PC-9 (cell line): ENCODE measurements at places on chromosomes 7 and 10. TPM values are rescaled to one million over a fixed set of nuclear protein-coding genes. Genes with fewer than 3 reads are reported as not detected.

- no peak for DNase-seq
Observed at GRCh38 chr10:106557053-106557452, 607.5 kb downstream of the SORCS1 start.

GRCh38 chr10:11823989-11824346, 812 bp downstream of the PROSER2 start:
- no peak for DNase-seq

DNA sequence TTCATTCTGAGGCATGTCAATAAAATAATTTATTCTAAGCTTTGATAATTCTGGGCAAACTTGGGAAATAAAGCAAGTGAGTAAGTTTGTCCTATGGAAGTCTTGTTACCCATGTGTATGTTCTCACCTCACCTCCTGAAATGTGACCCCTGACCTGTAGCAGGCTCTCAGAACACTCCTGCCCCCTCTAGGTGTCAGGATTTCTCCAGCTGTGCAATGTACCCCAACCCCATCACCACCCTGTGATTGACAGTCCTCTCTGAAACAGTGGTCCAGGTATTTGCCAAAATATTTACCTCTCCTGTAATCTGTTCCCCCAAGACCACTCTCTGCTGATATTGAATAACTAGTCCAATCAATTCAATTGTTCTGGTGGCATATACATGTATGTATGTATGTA, 122.6 kb upstream of the PTER start:
- no peak for DNase-seq

The INSYN2A gene
- not detected in 2 replicates for total RNA-seq

DNA sequence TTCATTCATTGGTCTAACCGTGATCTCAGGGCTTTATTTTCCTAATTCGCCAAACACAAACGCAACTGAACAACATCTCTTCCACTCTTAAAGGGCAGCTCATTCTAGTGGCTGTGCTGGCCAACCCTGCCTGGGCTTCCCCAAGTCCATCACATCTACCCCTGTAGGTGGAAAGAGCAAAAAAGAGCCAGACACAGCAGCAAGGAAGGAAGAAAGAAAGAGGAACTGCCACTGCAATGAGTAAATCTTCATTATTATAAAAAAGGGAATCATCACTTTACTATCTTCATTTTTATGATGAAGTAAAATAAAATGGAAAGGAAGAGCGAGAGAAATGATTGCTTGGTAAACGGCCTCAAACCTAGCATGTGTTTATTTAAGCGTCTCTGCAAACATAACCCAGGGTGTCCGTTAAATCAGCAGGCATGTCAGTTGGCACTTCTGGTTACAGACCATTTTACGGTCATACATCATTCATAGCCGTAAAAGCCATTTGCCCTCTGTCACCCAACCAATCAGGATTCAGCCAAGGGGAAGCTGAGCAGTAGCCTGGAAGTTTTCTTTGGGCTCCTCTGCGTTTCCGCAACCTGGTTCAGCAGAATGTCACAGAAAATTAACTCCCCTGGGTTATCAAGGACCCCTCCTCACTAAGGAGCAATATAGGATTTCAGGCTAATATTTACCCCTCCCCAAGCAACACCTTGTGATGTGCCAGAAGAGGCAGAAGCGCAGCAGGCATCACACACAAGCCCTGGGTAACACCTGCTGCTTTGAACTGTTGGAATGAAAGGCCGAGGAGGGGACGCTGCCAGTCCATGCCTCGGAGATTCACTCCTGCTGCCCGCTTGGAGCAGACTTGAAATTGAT, 234.0 kb downstream of the SNX10 start:
- no peak for DNase-seq

GRCh38 chr7:127955051-127955531, 76.1 kb downstream of the LRRC4 start:
- DNase-seq: no peak

GRCh38 chr7:26657206-26657641, 207.2 kb downstream of the SKAP2 start:
- DNase-seq: no peak

GRCh38 chr7:38502289-38502688, 128.9 kb downstream of the AMPH start:
- no peak for DNase-seq

The ZNF248 gene
- 10.7 and 15.1 TPM in 2 replicates for total RNA-seq

DNA sequence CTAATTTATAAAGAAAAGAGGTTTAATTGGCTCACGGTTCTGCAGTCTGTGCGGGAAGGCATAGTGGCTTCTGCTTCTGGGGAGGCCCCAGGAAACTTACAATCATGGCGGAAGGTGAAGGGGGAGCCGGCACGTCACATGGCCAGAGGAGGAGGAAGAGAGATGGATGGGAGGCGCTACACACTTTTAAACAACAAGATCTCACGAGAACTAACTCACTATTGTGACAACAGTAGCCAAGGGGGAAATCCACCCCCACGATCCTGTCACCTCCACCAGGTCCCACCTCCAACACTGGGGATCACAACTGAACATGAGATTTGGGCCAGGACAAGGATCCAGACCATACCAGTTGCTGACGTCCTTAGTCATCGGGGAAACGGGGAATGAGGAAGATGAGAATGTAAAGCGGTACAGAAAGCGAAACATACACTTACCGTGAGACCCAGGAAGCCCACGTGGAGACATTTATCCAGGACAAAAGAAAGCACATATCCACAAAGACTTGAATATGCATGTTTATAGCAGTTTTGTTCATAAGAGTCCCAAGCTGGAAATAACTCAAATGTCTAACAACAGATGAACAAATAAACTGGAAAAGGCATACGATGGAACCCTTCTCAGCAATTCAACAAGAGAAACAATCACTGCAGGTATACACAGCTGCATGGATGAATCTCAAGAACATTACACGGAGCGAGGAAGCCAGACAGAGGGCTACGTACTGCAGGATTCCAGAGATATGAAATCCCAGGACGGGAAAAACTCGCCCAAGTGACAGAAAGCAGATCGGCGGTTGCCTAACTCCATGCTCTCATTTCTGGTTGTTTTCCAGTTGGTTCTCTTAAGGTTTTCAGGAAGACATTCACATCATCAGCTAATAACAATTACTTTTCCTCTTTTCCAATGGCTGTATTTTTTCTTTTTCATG, 26.2 kb upstream of the INPP5A start:
- DNase-seq: no peak

DNA sequence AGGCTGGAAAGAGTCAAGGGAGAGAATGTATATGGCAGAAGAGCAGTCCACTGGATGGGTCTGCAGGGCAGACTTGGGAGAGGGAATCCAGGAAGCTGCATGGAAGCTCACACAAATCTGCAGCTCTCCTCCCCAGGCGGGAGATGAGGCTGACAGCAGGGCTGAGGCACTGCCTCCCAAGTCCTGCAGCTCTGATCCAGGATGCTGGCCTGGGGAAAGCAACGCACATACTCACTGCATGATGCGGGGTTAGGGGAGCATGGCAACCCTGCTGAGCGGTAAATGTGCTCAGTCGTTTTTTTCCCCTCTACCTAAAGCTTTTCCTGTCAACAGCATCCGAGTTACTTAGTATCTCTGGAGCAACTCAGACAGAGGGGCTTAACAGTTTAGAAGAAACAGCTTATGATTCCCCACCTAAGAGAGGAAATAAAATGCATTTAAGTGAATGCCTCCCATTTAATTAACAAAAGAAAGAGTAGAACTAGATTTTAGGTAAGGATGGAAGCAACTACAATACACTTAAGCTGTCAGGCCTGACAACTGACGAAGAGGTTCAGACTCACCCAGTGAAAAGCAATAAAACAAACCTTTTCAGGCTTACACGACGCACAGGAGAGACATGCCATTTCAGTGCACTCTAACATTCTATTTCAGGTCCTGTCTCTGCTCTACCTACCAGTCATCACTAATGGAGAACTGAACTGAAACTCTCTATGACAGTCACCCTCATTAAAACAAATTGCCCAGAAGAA, 37.0 kb downstream of the CHCHD3 start:
- DNase-seq: no peak

DNA sequence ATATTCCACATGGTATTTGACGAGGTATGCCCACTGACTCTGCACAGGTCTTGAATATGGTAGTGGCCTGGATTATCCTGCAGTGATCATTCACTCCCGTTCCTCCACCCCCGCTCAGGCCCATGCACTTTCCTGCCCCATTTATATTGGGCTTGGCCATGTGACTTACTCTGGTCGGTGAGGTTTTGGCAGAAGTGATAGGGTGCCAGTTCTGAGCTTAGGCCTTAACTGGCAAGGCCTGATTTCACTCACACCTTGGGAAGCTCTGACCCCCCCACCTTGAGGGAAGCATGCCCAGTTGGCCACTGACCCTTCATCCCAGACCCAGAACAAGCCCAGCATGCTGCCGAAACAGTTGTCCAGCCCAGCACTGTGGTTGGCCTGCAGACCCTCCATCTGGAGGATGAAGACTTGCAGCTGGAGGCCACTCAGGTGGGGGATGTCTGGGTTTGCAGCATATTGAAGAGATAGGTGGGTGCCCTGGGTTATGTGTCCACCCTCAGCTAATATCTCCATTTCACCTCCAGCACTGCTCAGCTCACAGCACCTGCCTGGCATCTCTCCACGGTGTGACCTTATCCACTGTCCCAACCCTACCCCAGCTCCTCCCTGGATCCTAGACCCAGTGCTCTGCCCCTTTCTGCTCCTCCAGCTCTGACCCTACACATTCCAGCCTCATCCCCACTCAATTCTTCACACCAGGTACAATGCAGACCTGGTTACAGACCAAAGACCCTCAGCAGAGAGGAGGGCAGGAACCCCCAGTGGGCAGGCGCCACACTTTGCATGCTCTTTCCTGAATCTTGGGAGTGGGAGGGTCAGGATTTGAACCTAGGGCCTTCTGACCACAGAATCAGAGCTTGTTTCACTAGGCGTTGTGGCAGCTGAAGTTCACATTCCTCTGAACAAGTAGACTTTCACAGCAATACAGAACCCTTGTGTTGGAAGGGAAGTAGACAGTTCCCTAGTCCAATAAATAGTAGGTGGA, 138.1 kb upstream of the CHST15 start:
- no peak for DNase-seq

GRCh38 chr10:93873420-93874115, 20.2 kb upstream of the SLC35G1 start:
- no peak for DNase-seq

- no peak for DNase-seq
Observed at GRCh38 chr10:70315276-70315675, 31.5 kb upstream of the NPFFR1 start.

The SPDYE11 gene
- total RNA-seq: not detected in 2 replicates

The TMEM213 gene
- total RNA-seq: not detected in 2 replicates

- DNase-seq: no peak
Observed at GRCh38 chr7:79199266-79199665, 254.2 kb downstream of the MAGI2 start.

The ZCCHC24 gene
- total RNA-seq: 6.0 and 6.3 TPM in 2 replicates

- DNase-seq: no peak
Observed at GRCh38 chr10:103053659-103054581, 135.8 kb downstream of the CNNM2 start.

DNA sequence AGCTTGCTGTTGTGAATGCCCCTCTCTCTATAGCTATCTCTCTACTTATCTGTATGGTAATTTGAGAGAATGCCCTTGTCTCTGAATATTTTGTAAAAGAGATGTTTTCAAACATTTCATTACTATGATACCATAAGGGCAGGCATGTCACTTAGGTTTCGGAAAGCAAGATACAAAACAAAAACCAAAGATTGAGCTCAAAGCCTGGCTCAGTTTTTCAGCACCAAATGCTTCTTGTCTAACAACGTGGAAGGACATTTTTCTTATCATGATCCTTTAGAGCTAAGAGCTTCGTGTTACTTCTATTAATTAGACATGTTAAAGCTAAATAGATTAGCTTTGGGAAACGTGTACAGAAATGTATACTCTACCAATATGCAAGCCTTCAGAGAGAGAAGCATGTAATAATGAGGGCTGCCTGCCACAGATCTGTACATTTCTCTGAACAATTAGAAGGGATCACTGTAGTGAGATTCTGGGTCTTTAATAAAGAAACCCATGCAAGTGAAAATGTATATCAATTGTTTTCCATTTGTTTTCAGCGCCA, 148.9 kb downstream of the ARID5B start:
- DNase-seq: no peak

- no peak for DNase-seq
Observed at GRCh38 chr7:99229234-99229633, 21.3 kb upstream of the KPNA7 start.

- no peak for DNase-seq
Observed at GRCh38 chr10:132342553-132342952, 10.6 kb downstream of the LRRC27 start.

The SPDYE8 gene
- not detected in 2 replicates for total RNA-seq

DNA sequence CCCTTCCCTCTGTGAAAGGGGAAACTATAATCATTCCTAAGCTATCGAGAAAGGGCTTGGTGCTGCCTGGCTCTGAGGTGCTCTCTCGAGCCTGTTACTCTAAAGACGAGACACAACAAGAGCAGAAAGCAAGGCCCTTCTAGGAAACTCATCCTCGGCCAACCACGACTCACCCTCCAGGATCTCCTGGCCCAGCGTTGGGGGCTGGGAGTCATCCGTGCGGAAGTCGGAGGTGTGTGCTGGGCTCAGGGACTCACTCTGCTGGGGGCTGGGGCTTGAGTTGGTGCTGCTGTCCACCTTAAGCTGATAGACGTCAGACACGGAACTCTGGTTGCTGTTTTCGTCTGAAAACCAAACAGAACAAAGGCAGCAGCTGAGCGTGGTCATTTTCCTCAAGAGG, 17.6 kb upstream of the BAZ1B start:
- DNase-seq: no peak

- no peak for DNase-seq
Observed at GRCh38 chr10:89744026-89744425, 42.6 kb downstream of the KIF20B start.

GRCh38 chr10:77234599-77234998, 403.0 kb downstream of the KCNMA1 start:
- DNase-seq: no peak

The LBX1 gene
- total RNA-seq: not detected in 2 replicates

- no peak for DNase-seq
Observed at GRCh38 chr7:70778585-70778984, 353.4 kb upstream of the GALNT17 start.

The RINT1 gene
- 21.4 and 25.1 TPM in 2 replicates for total RNA-seq

DNA sequence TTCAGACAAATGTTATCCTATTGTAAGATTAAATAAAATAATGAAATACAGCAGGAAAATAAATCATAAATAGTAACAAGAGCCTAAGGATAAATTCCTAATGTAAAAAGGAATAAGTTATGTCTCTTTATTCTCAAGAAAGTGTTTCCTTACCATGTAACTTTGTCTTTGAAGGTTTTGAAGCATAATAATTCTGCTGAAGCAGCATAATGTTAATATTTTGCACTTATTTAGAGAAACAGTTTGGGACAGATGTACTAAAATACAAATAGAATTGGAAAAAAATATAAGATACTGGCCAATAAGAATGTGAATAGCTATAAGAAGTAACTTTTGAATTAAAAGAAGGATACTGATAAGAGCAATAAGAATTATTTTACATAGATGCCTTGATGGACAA, 45.7 kb downstream of the GRM3 start:
- DNase-seq: no peak

The TSPAN15 gene
- 97.0 and 108 TPM in 2 replicates for total RNA-seq
